ENCODE measurements at places on chromosomes 12 and 14. TPM values are rescaled to one million over a fixed set of nuclear protein-coding genes. Genes with fewer than 3 reads are reported as not detected.

Gene NYNRIN
- total RNA-seq = 6.5 TPM

Gene GLT8D2
- total RNA-seq = 82.5 TPM

Gene ETFRF1
- 16.4 TPM for total RNA-seq

Gene TMEM30B
- total RNA-seq = 2.4 TPM

Gene KRT73
- total RNA-seq = not detected

Gene ABCC9
- 0.37 TPM for total RNA-seq

Data from aortic smooth muscle cell (primary cell).